Sigmoid colon (tissue), 7 donors: ENCODE measurements at places on chromosomes 12 and 14. TPM values are rescaled to one million over a fixed set of nuclear protein-coding genes. Genes with fewer than 3 reads are reported as not detected.
A peak's percentile ranks its signal among the peaks of the same experiment; 100 is the strongest.

PSME2 gene
- total RNA-seq: 39.1 TPM

NTF3 gene
- 0.95 TPM for total RNA-seq

CATSPERB gene
- total RNA-seq: 0.14 TPM

ADAM20 gene
- total RNA-seq: 2.8 TPM

OR6C2 gene
- total RNA-seq: not detected

DNA sequence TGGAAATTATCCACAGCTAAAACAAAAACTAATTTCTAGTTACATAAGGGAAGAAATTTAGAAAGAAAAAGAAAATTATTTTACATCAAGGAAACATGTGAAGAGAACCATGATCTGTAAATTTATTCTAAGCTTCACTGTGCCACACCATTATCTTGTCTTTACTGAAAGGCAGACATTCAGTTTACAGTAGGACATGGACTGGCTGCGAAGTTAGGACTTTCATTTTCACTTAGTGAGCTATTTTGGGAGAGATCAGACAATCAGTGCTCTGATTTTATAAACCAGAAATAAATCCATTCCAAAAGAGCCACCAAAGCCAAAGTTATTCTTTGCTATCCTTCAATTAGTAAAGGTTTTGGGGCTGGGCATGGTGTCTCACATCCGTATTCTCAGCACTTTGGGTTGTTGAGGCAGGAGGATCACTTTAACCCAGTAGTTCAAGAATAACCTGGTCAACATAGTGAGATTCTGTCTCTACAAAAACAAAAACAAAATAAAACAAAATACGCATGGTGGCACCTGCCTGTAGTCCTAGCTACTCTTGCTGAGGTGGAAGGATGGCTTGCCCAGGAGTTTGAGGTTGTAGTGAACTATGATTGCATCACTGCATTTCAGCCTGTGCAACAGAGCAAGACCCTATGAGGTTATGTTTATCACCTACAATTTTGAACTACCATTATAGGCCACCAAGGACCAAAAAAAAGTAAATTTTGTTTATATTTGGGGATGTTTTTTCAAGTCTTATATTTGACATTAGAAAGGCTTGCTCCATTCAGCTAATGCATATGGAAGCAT lies 1084.8 kb upstream of the ATXN7L3B start:
- H3K27ac ChIP-seq: no peak overlapping the region
- no peaks in the 10 kb centered on the region for H3K27me3 ChIP-seq
- peaks cover 2% of the 10 kb centered on the region for H3K4me1 ChIP-seq
- H3K4me3 ChIP-seq: no peak overlapping the region

DNA sequence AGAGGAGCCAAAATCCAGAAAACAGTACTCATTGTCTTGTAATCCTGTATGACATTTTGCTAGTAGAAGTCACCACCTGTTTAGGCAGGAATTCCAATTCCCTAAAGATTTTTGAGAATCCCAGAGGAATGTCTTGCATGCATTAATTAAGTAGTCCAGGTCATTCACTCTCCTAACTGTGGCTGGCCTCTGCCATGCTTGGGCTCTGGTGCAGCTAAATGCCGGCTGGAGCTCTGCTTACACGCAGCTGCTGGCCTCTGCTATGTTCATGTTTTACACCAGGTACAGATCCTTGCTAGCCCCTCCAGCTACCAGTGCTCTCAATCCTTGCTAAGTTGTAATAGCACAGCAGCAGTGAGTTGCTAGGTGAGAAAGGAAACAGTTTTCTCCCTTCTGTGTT lies 16.3 kb upstream of the HIF1A start:
- no peaks in the 10 kb centered on the region for H3K36me3 ChIP-seq
- H3K4me3 ChIP-seq: no peak overlapping the region
- H3K4me1 ChIP-seq: no peaks in the 10 kb centered on the region
- no peak overlapping the region for H3K27ac ChIP-seq
- DNase-seq: no peak

- DNase-seq: no peak
- H3K4me1 ChIP-seq: peaks cover 16% of the 10 kb centered on the region
- peaks cover 74% of the 10 kb centered on the region for H3K36me3 ChIP-seq
- H3K4me3 ChIP-seq: no peak overlapping the region
- peak overlapping the region; percentile 15 for H3K27ac ChIP-seq
Observed at GRCh38 chr14:88614218-88614907, 51.5 kb downstream of the ZC3H14 start.

DNA sequence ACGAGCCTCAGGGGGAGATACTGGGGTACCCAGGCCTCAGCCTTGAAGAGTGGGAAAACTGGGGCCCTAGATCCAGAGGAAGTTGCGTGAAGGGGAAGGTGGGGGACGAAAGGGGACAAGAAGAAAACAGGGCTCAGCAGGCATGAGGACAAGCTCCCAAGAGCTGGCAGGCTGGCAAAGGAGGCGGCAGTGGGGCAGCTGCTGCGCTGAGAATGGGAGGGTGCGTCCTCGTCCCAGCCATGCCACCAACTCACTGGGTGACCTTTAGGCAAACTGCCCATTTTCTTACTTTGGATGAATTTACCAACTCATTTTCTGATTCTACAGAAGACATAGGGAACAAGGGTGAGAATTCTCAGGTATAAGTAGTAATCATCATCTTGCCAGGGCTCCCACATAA lies 133.6 kb downstream of the TTC7B start:
- DNase-seq: no peak
- H3K27me3 ChIP-seq: no peaks in the 10 kb centered on the region
- H3K4me1 ChIP-seq: peaks cover 21% of the 10 kb centered on the region
- no peaks in the 10 kb centered on the region for H3K36me3 ChIP-seq
- no peak overlapping the region for H3K4me3 ChIP-seq
- H3K27ac ChIP-seq: no peak overlapping the region

DNA sequence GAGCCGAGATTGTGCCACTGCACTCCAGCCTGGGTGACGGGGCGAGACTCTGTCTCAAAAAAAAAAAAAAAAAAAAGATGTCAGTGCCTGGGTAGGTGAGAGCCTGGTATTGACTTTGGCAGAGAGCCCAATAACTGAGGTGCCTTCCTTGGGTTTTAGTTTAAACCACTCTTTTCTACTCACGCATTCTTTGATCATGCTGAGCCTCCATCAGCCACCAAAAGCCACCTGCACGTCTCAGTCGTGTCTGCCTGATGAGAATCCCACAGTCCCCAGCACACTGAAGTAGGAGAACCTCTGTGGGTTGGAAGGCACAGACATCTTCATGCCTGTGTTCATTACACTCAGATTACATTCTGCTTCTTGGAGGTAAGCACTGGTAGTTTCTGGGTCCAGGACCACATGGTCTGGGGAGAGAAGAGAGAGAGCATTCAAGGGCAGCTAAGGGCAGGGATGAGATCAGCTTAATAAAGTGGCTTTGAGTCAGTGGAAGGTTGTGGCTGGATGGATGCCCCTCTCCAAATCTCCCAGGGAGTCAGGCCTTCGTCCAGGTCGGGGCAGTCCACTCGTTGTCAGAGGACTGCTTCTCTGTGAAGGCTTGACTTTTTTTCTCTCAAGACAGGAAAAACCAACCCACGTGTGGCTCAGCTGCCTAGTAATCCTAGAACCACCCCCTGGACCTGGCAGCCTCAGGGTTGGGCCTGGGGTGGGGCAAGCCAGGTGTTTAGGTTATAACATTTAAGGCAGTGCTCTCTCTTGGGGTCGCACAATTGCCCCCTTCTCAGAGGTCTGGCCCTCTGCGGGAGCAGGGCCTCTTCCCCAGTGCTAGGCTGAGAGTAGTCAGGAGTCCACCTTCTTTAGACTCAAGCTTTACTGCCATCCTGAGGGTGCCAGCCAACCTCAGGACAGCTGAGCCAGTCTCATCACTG lies 32.6 kb upstream of the MAX start:
- no peaks in the 10 kb centered on the region for H3K4me1 ChIP-seq
- no peak for DNase-seq
- no peak overlapping the region for H3K27ac ChIP-seq

DNA sequence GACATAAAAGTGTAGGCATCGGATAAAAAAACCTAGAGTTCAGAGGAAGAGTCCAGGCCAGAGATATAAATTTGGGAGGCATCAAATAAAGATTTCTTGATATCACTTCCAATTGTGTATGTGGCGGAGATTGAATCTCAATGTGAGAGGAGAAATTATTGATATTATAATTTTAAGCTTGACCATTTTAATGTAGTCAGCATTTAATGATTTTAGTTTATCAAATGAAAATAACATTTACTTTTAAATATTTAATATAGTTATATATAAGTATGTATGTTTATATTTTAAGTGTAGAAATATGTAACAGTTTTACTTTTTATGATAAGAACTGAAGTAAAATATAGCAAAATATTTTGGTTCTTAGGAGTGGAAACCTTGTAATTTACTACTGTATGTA lies 48.7 kb downstream of the WASHC4 start:
- H3K36me3 ChIP-seq: peaks cover 80% of the 10 kb centered on the region
- peaks cover 1% of the 10 kb centered on the region for H3K4me1 ChIP-seq
- no peak overlapping the region for H3K4me3 ChIP-seq
- no peak for DNase-seq

DNA sequence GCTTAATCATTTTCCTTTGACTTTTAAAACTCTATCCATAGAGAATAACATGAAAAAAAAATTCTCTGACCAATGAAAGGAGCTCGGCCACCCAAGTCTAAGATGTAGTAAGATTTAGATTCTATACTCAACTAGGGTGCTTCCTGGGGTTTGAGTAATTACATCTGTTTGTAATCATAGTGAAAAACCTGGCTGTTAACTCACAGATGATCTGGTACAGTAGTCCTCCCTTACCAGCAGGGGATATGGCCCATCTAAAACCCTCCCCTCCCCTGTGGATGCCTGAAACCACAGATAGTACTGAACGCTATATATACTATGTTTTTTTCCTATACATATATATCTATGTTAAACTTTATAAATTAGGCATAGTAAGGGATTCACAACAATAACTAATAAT lies 89.2 kb downstream of the DAAM1 start:
- no peak overlapping the region for H3K4me3 ChIP-seq
- no peak for DNase-seq
- peak overlapping the region; percentile 64 for H3K27ac ChIP-seq
- H3K27me3 ChIP-seq: no peaks in the 10 kb centered on the region

DNA sequence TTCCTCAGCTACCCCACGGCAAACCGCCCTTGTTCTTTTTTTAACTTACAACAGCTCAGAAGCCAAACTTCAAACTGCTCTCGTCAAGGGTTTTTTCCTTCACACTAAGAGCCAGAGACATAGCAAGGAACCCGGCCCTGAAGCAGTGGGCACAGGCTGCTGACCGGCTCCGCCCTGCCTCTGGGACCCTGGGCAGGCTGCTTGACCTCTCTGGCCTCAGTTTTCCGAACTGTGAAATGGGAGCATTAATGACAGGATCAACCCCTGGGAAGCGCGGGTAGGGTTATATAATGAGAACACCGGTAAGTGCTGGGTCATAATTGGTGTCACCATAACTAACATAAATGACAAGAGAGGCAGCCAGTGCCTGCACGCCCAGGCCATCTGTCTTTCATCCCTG lies 21.2 kb upstream of the FZD10 start:
- no peaks in the 10 kb centered on the region for H3K36me3 ChIP-seq
- H3K27ac ChIP-seq: no peak overlapping the region
- H3K4me1 ChIP-seq: no peaks in the 10 kb centered on the region
- no peak overlapping the region for H3K4me3 ChIP-seq
- no peak for DNase-seq

DNA sequence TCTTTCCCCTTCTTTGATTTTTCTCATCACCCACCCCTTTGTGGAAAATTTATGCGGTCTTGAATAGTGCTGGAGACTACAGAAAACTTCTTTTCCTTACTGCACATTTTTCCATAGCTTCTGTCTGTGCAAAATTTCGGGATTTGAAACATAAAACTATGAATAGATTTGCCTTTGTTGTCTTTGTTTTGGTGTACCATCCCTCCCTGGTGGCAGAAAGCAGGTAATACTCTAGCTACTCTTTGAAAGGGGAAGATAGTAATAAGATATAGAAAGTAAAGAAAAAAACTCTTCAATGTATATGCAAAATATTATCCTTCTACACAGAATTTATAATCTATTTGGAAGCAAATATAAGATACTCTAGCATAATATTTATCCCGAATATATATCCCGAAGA lies 79.1 kb upstream of the LMO3 start:
- H3K36me3 ChIP-seq: no peaks in the 10 kb centered on the region
- H3K4me1 ChIP-seq: no peaks in the 10 kb centered on the region
- DNase-seq: no peak
- no peaks in the 10 kb centered on the region for H3K27me3 ChIP-seq
- H3K4me3 ChIP-seq: no peak overlapping the region
- no peak overlapping the region for H3K27ac ChIP-seq

GRCh38 chr14:26597589-26598080 lies at the start of gene NOVA1:
Gene NOVA1 (minus strand): TSS chr14:26598033. CDS start chr14:26597436, 597 bp downstream.
- H3K4me1 ChIP-seq: no peaks in the 10 kb centered on the region
- no peaks in the 10 kb centered on the region for H3K27me3 ChIP-seq
- no peak for DNase-seq
- H3K4me3 ChIP-seq: peak within 1 kb of the TSS; percentile 88

GRCh38 chr12:30152705-30153104 lies 369.0 kb upstream of the TMTC1 start:
- H3K36me3 ChIP-seq: no peaks in the 10 kb centered on the region
- no peak for DNase-seq
- H3K4me3 ChIP-seq: no peak overlapping the region
- H3K27ac ChIP-seq: no peak overlapping the region
- no peaks in the 10 kb centered on the region for H3K4me1 ChIP-seq

DNA sequence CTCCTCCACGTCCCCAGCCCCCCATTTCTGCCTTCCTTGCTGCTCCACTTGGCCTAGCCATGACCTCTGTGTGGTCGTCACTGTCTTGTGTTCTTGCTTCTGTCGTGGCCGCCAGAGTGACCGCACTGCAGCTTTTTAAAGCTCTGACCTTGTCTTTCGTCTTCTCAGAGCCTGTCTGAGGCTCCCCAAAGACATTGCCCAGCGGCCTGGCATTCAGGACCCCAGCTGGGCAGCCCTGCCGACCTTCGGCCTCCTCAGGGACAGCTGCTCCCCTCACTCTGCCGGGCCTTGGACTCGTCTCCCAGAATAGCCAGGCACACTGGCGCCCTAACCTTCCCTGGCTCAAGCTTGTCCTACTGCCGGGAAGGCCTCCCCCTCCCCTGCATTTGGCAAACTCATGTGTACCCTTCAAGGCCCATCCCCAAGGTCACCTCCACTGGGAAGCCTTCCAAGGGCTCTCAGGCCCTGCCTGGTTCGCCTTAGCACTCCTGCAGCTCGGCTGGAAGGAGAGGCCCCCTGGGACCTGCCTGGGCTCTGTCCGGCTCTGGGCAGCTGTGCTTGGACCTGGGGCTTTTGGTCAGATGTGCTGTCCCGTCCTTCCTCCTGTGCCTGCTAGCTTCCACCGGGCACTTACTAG lies 15.7 kb upstream of the DLK1 start:
- DNase-seq: no peak
- H3K36me3 ChIP-seq: no peaks in the 10 kb centered on the region
- no peaks in the 10 kb centered on the region for H3K27me3 ChIP-seq
- no peak overlapping the region for H3K4me3 ChIP-seq

GRCh38 chr14:105774001-105774400 lies 247.6 kb downstream of the TMEM121 start:
- no peak overlapping the region for H3K4me3 ChIP-seq
- H3K4me1 ChIP-seq: no peaks in the 10 kb centered on the region
- H3K27ac ChIP-seq: no peak overlapping the region
- H3K36me3 ChIP-seq: no peaks in the 10 kb centered on the region
- no peak for DNase-seq

GRCh38 chr12:124852329-124852831 lies 11.3 kb downstream of the SCARB1 start:
- H3K27me3 ChIP-seq: no peaks in the 10 kb centered on the region
- peaks cover 19% of the 10 kb centered on the region for H3K4me1 ChIP-seq
- DNase-seq: peak; percentile 79

GRCh38 chr12:8664228-8664913 lies 1.7 kb upstream of the MFAP5 start:
- peaks cover 25% of the 10 kb centered on the region for H3K4me1 ChIP-seq
- H3K4me3 ChIP-seq: no peak overlapping the region
- DNase-seq: peak; percentile 85
- H3K36me3 ChIP-seq: no peaks in the 10 kb centered on the region
- H3K27me3 ChIP-seq: no peaks in the 10 kb centered on the region
- H3K27ac ChIP-seq: peak overlapping the region; percentile 76
